ENCODE measurements at places on chromosomes 1 and 21.

- no peak for DNase-seq
Observed at GRCh38 chr1:157937744-157938143, 55.7 kb upstream of the KIRREL1 start.

DNA sequence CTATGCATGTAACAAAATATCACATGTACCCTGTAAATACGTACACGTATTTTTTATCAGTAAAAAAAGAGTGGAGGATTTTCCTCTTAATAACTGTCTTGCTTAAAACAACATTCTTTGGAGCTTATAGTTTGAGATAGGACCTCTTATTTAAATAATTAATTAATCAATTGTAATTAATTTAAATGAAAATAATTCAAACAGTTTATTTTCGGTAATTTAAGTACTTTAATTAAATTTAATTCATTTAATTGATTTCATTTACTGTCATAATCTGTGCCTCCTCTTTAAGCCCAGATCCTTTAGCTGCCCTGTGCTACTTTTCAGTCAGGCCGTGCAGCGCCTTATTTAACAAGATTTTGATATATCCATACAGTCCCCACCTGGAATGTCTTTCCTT, 427.0 kb downstream of the HLX start:
- DNase-seq: no peak

GRCh38 chr1:197783510-197783948, 8.2 kb upstream of the DENND1B start:
- DNase-seq: no peak

DNA sequence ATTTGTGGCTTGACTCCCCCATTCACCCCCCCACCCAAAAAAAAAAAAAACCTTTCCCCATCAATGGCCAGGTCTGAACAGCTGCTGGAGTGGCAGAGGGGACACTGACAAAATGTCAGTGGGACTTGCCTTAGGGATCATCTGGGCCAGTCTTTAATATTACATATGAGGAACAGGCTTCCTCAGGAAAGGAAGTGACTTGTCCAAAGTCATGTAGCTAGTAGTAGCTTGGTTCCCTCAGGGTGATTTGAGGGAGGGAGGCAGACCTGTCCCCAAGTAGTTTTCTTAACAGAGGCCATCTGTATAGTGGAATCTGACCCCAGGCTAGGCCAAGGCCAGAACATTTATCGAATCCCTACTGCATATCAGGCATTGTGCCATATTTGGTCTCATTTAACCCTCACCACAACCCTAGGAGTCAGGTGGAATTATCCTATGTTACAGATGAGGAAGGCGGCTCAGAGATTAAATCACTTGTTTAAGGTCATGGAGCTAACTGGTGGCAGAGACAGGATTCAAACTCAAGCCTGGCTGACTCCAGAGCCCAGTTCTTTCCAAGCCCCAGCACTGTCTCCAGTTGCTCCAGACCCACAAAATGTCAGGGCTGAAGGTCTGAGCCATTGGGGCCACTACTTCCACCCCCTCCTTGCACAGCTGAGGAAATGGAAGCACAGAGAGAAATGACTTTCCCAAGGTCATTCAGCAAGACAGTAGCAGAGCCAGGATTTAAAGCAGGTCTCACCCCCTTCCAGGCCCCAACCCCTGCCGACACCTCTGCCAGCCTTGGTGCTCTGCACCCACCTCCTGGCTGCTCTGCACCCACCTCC, 10.4 kb downstream of the ZBTB7B start:
- no peak for DNase-seq

DNA sequence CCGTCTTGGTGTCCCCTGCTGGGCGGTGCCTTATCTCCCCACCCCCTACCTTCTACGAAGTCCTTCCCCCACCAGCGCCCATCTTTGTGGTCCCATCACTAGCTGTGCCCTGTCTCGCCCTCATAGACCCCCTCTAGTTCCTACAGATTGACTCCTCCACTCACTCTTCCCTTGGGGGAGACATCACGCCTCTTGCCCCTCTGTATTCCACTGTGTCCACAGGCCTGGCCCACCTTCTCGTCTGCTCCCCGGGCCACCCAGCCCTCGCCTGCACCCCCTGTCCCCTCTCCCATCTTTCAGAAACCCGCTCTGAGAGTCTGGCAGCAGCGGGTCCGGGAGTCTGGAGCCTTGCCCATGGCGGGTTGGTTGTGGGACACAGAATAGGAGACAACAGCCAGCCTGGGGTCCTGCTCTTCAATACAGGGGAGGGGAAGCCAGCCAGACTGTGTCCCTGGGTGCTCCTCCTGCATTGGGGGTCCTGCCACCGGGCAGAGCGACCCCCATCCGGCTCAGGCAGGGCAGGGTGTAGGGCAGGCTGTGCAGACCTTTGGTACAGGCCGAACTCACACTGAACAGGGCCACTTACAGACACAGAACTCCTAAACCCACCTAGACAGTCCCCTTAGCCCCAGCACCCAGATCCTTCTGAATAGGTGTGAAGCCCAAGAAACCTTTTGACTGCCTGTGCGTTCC, 1.1 kb downstream of the RNF187 start:
- DNase-seq: no peak

DNA sequence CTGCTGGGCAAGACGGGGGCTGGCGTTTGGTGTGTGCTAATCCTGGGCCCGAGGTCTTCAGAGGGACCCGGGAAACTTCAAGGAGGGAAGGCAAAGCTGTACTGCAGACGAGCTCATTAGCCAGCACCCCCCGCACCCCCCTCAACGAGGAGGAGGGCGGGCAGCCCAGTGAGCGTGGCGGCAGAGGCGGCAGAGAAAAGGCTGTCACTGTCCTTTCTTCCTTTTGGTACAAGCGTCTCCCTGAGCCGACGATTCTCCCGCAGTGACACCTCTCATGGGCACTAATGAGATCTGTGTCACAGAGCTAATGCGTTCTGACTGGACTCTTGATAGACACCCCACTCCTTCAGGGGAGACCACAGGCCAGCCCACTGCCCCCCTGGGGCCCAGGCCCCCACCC, 29.5 kb downstream of the DMAP1 start:
- DNase-seq: no peak

DNA sequence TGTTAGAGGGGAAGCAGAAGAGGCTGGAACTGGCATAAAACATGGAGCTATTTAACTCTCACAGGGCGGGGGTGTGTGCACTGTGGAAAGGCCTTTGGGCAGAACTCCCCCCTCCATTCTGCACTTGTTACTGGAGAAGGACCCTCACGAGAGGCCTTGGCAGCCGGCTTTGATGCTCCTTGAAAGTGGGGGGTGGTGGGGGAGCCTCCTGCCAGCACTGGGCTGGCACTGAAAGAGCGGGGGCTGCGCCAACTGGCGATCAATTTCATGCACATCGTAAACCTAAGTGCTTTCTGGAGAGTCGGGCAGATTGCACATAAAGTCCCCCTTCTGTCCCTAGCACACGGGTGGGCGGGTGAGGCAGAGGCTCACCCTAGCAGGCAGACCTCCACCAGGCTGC, 28.9 kb downstream of the FOXO6 start:
- DNase-seq: no peak

DNA sequence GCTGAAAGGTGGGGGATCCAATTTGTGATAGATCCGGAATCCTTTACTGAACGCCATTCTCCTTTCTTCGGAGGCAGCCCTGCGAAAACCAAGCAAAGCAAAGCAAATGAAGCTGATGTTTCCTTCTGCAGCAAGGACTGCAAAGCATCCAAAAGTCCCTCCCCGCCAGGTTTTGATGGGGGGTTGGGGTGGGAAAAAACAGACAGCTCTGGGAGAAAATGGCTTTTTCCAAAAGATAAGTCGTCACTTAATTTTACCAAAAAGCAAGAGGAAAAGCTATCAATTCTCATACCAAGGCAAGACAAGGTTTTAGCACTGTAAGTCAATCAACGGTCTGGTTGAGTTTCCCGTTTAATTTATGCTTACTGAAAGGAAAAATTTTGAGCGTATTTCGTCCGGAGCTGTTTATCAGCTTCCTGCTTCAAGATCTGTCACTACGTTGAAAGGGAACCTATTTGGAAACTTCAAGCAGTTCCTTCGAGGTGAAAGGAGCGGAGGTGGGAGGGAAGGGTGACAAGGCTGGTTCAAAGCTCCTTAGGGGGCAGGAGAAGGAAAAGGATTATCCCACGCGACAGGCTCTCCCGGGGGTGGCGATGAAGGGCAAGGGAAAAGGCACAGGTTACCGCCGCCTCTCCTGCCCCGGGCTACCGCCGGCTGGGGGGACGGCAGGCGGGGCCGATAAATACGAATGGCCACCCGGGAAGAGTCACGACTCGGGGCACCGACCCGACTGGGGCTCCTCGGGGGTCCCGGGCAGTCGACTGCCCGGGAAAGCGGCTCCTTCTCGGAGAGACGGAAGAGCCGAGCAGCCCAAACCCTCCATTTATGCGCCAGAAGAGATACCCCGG, 750 bp downstream of the SYNJ1 start:
- DNase-seq: no peak

DNA sequence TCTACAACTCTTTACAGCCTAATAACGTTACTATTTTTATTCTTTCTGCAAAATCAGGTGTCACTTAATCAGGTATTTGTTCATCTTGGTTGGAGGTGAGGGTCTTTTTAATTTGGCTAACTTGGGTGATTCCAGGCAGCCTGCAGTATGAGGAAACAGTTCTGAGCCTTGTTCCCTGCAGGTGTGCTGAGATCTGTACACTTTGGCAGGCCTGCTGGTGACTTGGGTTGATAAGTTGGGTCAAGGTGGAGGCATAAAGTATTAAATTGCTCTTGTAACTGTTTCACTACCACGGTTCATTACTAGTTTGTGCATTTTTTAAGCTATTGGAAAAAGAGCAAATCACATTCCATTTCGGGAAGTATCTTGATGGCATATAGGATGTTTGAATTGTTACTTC, 10.0 kb downstream of the MAP3K21 start:
- DNase-seq: no peak

GRCh38 chr1:18116777-18117176, 9.2 kb downstream of the IGSF21 start:
- no peak for DNase-seq

- DNase-seq: no peak
Observed at GRCh38 chr21:38140207-38140903, 116.4 kb upstream of the KCNJ15 start.

- no peak for DNase-seq
Observed at GRCh38 chr1:40824591-40825434, 37.4 kb downstream of the CITED4 start.

DNA sequence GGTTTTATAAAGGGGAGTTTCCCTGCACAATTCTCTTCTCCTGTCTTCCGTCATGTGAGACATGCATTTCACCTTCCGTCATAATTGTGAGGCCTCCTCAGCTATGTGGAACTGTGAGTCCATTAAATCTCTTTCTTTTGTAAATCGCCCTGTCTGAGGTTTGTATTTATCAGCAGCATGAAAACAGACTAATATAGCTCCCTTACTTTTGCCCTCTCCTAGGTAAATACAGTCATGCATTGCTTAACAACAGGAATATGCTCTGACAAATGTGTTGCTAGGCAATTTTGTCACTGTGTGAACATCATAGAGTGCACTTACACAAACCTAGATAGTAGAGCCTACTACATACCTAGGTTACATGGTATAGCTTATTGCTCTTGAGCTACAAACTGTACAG, 616.8 kb downstream of the RWDD3 start:
- no peak for DNase-seq

- DNase-seq: no peak
Observed at GRCh38 chr21:45838634-45839033, 142.9 kb upstream of the COL6A1 start.

GRCh38 chr1:13577846-13578245, 5.8 kb upstream of the PDPN start:
- no peak for DNase-seq

- no peak for DNase-seq
Observed at GRCh38 chr1:47562799-47563198, 125.0 kb downstream of the FOXD2 start.

DNA sequence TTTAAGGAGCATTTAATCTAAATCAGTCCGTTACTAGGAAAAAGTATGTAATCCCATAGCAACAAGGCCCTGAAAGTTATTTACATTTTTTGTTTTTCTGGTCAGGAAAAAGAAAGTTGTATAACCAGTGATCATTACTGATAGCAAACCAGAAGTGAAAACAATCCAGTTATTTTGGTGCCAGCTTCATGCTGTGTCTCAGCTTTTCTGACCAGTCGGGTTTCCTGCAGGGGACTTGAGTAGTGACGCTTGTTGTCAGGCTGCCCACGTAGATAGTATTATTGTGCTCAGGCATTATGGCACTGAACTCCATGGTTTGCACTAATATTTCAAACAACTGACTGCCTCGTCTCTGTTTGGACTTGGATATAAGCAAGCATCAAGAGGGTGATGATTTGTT, 55.2 kb downstream of the SASS6 start:
- DNase-seq: no peak

- no peak for DNase-seq
Observed at GRCh38 chr1:109649491-109649914, 6.4 kb upstream of the GSTM4 start.

GRCh38 chr1:71881611-71882010, 400.7 kb downstream of the NEGR1 start:
- no peak for DNase-seq

GRCh38 chr1:112954017-112954650, 1.9 kb downstream of the SLC16A1 start:
- DNase-seq: no peak

DNA sequence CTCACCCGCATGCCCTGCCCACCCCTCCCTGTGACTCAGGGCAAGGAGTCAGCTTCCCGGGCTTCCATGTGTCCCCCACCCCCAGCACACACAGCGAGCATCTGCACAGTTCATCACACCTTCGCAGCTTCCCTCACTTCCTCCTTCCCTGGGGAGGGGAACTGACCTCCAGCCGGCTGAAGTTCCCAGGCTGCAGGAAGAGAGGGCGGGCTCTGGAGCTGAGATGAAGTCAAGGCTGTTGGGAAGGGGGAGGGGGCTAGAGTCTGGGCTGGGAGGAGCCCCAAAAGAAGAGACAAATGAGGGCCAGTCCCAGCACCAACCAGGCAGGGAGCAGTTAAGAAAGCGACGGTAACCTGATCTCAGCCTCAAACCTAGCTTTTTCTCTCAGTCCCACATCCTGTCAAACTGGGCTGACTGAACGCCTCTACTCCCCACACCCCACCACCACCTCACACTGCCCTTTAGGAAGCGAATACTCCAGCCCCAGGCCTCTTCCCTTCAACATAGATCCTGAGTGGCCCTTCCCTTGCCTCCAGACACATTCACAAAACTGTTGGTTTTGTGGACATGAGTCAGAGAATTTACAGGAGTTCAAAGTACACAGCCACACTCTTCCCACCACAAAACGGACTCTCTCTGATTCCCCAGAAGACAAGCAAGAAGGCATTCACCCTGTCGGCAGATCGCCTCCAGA, 1.8 kb downstream of the RHOC start:
- DNase-seq: no peak

- no peak for DNase-seq
Observed at GRCh38 chr1:162552684-162553252, 8.8 kb upstream of the UAP1 start.

DNA sequence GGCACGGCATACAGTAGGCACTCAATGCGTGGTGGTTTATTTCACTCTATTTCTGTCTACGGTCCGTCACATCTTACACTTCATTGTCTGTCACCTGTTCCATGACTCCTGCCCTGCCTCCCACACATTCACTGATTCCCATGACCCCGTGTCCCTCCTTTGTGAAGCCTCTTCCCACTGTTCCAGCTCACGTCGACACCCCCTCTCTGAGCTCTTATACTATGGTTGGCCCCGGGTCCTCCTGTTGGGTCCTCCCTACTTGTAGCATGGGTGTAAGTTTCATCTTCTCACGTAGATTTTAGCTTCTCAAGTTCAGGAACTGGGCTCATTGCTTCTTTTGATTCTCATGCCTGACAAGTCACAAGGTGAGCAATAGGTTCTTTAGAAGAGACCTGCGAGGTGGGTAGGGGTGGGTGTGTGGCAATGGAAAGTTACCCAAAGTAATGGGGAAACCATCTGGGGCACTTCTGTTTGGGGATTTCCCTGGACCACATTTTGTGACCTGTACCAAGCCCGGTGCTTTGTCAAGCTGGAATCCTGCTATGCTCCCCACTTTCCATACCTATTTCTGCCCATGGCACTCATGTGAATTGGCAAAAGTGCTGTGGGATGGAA, 22.1 kb upstream of the IL10 start:
- no peak for DNase-seq

Measured in stimulated activated CD8-positive, alpha-beta memory T cell treated with anti-CD3 and anti-CD28 coated beads, Interleukin-2, amount 100 ng/mL, for 1 hour (primary cell).